ENCODE measurements at places on chromosomes 3 and 15. TPM values are rescaled to one million over a fixed set of nuclear protein-coding genes. Genes with fewer than 3 reads are reported as not detected.

DNA sequence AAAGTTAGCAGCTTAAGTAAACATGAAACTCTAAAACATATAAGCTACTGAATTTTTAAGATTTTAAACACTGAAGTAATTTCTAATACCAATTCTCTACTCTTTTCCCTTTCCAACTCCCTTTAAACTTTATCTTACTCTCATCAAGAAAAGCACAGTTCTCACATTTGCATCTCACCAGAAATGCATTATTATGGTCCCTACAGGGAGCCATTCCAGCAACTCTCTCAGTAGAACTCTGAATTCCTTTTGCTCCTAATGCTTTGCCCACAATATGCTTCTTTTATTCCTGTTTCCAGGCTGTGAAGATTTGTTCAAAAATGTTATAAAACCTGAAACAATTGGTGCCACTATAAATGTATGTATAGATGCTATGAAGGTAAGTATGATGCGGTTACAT, 83.4 kb downstream of the TFDP2 start:
- H3K27ac ChIP-seq: no peak overlapping the region
- no peaks in the 10 kb centered on the region for H3K27me3 ChIP-seq
- DNase-seq: no peak
- H3K4me3 ChIP-seq: no peak overlapping the region
- peaks cover 23% of the 10 kb centered on the region for H3K4me1 ChIP-seq

DNA sequence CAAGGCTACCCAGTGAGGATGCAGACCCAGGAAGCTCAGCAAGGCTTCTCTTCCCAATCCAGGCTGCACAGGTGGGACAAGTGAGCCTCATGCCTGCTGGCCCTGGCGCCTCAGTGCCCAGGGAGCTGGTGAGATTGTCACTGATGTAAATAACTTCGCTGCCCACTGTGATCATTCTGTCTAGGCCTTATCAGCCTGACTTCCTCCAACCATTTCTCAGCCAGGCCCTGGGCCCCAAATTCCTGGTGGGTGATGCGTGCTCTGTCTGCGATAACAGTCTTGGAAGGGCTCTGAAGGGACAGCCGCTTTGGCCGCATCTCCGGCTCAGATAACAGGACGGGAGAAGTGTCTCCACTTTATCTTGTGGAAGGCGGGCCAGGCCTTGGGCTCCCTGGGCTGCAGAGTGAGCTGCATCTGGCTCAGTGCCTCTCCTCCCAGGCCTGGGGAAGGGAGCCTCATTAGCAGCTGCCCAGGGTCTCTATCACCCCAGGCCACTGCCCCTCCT, 2.2 kb upstream of the FBLN2 start:
- no peak overlapping the region for H3K4me3 ChIP-seq
- no peaks in the 10 kb centered on the region for H3K36me3 ChIP-seq
- peak; percentile 58 for DNase-seq
- no peak overlapping the region for H3K27ac ChIP-seq
- peaks cover 29% of the 10 kb centered on the region for H3K27me3 ChIP-seq
- peaks cover 12% of the 10 kb centered on the region for H3K4me1 ChIP-seq

DNA sequence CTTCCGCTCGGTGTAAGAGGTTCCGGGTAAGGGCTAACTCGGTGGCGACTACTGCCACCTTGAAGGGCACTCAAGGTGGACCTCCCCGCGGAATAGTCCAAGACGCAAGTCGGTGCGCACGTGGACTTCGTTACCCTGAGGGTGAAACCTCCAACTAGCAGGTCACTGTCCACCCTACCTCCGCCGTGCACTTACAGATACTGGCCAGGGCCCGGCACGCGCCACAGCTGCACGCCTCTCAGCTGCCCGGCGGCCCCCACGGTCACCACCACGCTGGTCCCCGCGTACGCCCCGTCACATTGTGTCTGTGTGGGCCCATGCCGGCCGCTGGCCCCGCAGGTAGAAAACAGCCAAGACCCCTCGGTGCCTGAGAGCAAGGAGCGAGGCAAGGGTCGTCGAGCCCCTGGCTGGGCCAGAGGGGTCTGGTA, 1.1 kb downstream of the LTK start:
- H3K4me3 ChIP-seq: peak overlapping the region; percentile 73
- H3K4me1 ChIP-seq: peaks cover 14% of the 10 kb centered on the region
- H3K27ac ChIP-seq: no peak overlapping the region
- no peak for DNase-seq
- no peaks in the 10 kb centered on the region for H3K36me3 ChIP-seq

DNA sequence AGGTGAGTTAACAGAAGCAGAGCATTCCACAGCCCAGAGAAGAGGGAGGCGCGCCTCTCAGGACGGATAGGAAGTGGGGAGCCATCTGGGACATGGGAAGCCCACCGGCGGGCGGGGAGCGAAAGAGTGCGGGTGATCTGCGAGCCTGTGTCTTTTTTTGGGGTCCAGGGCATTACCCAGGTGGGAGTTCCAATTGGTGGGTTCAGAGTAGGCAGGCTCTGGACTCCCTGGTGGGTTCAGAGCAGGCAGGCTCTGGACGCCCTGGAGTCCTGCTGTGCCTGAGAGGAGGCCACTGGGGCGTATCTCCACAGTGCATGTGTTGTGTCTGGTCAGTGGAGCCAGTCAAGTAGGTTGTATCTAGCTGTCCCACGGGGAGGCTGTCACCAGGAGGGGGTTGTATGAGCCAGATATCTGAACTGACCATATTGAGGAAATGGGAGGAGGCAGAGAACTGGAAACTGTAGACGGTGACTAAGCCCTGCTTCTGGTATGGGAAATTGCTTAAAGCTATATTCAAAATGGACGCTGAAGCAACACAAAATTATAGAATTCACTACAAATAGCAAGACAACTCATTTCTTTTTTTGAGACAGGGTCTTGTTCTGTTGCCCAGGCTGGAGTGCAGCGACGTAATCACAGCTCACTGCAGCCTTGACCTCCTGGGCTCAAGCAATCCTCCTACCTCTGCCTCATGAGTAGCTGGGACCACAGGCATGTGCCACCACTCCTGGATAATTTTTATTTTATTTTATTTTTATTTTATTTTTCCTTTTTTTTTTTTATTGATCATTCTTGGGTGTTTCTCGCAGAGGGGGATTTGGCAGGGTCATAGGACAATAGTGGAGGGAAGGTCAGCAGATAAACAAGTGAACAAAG, 34.5 kb upstream of the CHST2 start:
- H3K27ac ChIP-seq: no peak overlapping the region
- peaks cover 2% of the 10 kb centered on the region for H3K27me3 ChIP-seq
- H3K4me1 ChIP-seq: peaks cover 6% of the 10 kb centered on the region
- DNase-seq: no peak

DNA sequence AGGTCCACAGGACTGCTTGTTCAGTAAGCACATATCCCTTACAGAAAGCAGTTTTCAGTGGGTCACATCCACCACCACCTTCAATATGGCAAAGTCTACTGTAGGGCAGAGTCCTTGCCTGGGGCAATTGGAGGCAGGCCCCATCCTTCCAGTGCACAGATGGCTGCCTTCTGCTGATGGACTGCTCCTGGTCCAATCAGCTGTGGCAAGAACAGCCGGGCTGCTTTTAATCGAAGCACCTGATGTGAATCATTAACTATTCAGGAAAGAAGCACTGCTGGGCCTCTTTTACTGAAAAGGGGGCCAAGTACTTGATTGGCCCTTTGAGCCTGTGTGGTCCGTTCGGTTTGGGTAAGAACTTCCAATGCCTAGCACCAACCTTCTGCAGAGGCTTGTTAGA, 24.4 kb downstream of the LARS2 start:
- H3K4me1 ChIP-seq: peaks cover 30% of the 10 kb centered on the region
- peak overlapping the region; percentile 78 for H3K27ac ChIP-seq
- peaks cover 5% of the 10 kb centered on the region for H3K36me3 ChIP-seq
- no peak overlapping the region for H3K4me3 ChIP-seq

- no peak overlapping the region for H3K27ac ChIP-seq
- no peak overlapping the region for H3K4me3 ChIP-seq
- no peaks in the 10 kb centered on the region for H3K27me3 ChIP-seq
- H3K36me3 ChIP-seq: no peaks in the 10 kb centered on the region
Measured at GRCh38 chr3:134696155-134696554, 45.3 kb upstream of the KY start.

DNA sequence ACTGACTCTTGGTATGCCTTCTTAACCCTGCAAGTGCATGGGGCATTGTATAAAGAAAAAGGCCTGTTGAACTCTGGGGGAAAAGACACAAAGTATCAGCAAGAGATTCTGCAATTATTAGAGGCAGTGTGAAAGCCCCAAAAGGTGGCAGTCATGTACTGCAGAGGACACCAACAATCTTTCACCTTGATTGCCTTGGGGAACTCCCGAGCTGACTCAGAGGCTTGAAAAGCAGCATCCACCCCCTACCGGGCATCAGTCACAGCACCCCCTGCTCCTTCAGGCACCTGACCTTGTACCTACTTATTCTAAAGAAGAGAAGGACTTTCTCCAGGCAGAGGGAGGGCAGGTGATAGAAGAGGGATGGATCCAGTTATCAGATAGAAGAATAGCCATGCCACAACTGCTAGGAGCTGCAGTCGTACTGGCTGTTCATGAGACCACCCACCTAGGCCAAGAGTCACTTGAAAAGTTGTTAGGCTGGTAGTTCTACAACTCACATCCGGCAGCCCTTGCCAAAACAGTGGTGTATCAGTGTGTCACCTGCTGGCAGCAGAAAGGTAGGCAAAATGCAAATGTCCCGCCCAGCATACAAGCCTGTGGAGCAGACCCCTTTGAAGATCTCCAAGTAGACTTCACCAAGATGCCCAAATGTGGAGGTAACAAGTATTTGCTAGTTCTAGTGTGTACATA, 241.6 kb upstream of the CNTN6 start:
- H3K4me1 ChIP-seq: no peaks in the 10 kb centered on the region
- H3K27me3 ChIP-seq: no peaks in the 10 kb centered on the region
- H3K4me3 ChIP-seq: no peak overlapping the region
- H3K27ac ChIP-seq: no peak overlapping the region

GRCh38 chr15:65916041-65916663, 46.9 kb downstream of the RAB11A start:
- DNase-seq: no peak
- H3K27ac ChIP-seq: peak overlapping the region; percentile 66
- no peaks in the 10 kb centered on the region for H3K27me3 ChIP-seq
- peaks cover 28% of the 10 kb centered on the region for H3K4me1 ChIP-seq
- no peaks in the 10 kb centered on the region for H3K36me3 ChIP-seq

The FEZF2 gene
- not detected for total RNA-seq

The INSYN1 gene
- total RNA-seq: not detected

The CEP70 gene
- total RNA-seq: 10.5 TPM

The DALRD3 gene
- total RNA-seq: 24.2 TPM

Measured in natural killer cell treated with Interleukin-12 subunit alpha and Interleukin-12 subunit beta and Interleukin-15 and Interleukin-18, amount 100 ng/mL, for 72 hours (primary cell).